ENCODE measurements at places on chromosomes 6 and 20.

DNA sequence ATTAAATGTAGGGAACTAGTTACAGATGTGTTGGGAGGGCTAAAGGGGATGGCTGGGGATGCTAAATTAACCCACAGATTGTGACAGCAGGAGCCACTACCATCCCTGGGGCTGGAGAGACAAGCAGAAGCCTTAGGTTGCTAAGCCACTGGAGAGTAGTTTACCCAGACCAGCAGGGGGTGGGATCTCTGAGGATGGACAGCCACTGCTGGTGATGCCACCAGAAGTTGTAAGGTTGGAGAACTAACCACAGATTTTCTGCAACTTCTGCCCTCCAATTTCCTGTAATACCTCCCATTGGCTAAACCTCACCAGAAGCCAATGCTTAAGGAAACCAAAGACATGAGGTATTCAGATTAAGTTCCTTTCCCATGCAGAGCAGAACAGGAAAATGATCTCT lies 139.6 kb upstream of the NOX3 start:
- DNase-seq, result no peak
- H3K27ac ChIP-seq, result no peak overlapping the region
- H3K4me3 ChIP-seq, result no peak overlapping the region

- no peak overlapping the region for H3K27ac ChIP-seq
- H3K4me1 ChIP-seq, result no peaks in the 10 kb centered on the region
- H3K36me3 ChIP-seq, result no peaks in the 10 kb centered on the region
Measured at GRCh38 chr6:44614396-44614795, 226.9 kb downstream of the CDC5L start.

DNA sequence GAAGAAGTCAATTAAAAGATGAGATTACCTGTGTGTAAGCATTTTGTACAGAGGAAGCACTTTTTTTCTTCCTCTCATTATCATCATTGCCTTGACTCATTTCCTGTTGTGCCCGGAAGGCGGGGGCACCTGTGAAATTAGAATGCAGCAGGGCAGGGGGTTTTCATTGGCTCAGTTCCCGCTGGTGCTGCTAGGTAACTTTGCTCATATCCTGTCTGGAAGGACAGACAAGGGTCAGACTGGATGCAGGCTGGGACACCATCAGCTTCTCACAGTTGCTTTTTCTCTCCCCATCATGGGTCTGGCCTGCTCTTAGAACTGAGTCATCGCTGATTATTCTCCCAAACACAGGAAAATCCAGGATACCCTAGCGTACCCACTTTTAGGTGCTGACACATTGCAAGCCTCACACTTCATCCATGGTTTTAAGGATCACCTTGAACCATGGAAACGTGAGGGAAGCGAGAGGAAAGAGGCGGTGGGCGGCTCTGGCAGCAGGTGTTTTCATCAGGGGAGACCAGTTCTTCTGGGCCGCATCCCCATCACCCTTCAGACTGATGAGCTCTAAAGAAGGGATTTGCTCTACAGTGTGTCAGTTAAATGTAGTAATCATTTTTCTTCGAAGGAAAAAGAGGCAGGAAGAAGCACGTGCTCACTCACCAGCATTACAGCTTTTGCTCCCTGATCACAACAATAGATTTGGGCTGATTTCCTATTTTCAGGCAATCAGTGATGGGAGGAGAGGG lies 195.7 kb upstream of the SASH1 start:
- H3K27ac ChIP-seq, result peak overlapping the region; percentile 28
- H3K4me3 ChIP-seq, result no peak overlapping the region
- no peaks in the 10 kb centered on the region for H3K36me3 ChIP-seq
- DNase-seq, result no peak
- peaks cover 6% of the 10 kb centered on the region for H3K27me3 ChIP-seq

- DNase-seq, result peak; percentile 52
- no peak overlapping the region for H3K27ac ChIP-seq
- no peak overlapping the region for H3K4me3 ChIP-seq
- no peaks in the 10 kb centered on the region for H3K36me3 ChIP-seq
- peaks cover 9% of the 10 kb centered on the region for H3K27me3 ChIP-seq
Measured at GRCh38 chr20:62822788-62823651, 6.2 kb downstream of the COL9A3 start.

GRCh38 chr6:44223319-44224028 lies at the start of gene SLC29A1:
SLC29A1 (plus strand) TSS chr6:44223595; CDS start chr6:44227314, 3,719 bp downstream.
- peak within 1 kb of the TSS; percentile 88 for H3K4me3 ChIP-seq
- peaks cover 2% of the 10 kb centered on the region for H3K27me3 ChIP-seq
- peaks cover 20% of the 10 kb centered on the region for H3K36me3 ChIP-seq
- peak within 1 kb of the TSS; percentile 77 for H3K27ac ChIP-seq
